ENCODE measurements at places on chromosomes 11 and 22.

DNA sequence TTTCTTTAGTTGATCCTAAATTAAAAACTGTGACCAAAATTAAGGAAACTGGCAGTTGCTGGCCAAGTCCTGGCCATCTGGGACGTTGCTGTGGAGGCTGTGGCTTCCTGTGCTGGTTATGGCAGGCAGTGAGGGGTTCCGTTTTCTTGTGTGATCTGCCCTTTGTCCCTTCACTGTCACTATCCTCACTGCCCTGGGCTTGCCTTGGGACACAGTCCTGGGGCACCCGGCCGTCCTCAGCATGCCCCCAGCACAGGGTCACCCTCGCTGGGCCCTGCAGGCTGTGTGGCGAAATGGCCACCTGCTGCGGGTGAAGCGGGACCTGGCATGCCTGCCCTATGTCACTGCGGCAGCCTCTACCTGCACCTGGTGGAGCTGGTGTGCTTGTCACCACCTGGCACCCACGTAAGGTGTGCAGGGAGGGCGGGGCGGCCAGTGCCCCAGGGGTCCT lies 52.5 kb upstream of the SLC22A12 start:
- DNase-seq = no peak

- DNase-seq = no peak
Observed at GRCh38 chr11:47887910-47888569, 39.9 kb upstream of the NUP160 start.

- peak; percentile 67 for DNase-seq
Observed at GRCh38 chr11:94705891-94706615, 62.1 kb upstream of the AMOTL1 start.

DNA sequence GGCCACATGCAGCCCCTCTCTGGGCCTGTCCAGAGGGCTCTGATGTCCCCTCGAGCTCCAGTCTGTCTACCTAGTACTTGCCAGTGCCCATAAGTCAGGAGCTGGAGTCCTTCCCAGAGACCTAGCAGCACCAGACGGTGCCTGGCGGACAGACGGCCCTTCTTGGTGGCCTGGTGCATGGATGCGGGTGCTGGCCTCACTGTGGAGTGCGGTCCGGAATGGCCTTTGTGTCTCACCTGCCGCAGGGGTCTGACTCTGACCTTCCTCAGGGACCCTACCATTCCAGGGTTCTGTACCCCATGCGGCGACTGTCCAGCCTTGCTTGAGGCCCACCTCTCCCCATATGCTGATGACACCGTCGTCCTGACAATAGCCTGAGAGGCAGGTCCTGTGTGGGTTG lies 29.4 kb upstream of the SMIM38 start:
- DNase-seq = no peak

- no peak for DNase-seq
Observed at GRCh38 chr11:64232182-64232966, 2.0 kb upstream of the VEGFB start.

GRCh38 chr11:117231842-117232091 lies at the start of gene PCSK7:
Gene PCSK7, minus strand, starts transcription at chr11:117232073. Its CDS starts 2,229 bp downstream, at chr11:117229844.
- DNase-seq = no peak

DNA sequence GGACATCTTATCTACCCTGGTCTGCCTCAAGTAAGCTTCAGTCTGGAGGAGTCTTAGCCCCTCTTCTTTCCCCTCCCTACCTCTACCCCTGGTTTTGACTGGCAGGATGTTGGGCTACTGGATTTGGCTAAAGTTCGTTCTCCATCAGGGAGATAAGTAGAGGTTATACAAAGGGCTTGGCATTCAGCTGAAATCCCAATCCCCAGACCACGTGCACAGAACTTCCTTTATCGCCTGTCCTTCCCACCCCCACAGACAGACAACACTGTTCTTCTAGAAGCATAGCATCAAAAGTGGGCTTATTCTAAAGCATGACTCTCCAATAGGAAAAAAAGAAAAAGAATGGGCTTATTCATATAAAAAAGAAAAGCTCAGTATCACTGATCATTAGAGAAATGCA lies 7.8 kb downstream of the PRG3 start:
- DNase-seq = no peak

DNA sequence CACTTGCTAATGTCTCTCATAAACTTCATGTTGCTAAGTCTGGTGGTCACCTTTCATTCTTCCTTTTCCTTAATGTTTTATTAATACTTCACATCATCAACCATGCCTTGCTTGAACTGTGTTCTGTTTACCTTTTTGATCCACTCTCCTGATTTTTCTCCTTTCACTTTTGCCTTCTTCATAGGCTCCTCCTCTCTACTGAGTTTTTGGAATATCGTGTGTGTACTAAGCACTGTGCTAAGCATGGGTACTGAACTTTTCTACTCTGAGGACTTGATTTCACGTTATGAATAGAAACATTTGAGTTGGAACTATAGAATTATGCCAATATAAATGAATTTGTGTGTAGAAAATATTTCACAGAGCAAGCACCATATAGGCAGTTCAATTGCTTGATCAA lies 90.6 kb downstream of the ATM start:
- DNase-seq = no peak

DNA sequence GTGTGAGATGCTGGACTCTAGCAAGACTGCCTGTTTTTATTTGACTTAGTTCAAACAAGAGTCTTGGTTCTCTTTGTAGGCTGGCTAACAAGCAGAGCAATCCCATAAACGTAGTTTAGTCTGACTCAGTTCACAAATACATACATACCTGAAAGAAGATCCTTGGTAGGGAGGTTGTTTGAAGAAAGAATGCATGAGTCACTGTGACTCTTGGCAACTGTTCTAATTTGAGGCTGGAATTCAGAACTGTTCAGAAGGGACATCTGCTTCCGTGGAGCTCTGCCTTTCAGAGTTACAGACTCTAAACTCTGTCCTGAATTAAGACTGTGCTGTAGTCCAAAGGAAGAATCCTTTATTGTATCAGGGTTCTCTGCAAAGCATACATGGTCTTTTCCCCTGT lies 32.2 kb downstream of the C2CD3 start:
- peak; percentile 98 for DNase-seq

DNA sequence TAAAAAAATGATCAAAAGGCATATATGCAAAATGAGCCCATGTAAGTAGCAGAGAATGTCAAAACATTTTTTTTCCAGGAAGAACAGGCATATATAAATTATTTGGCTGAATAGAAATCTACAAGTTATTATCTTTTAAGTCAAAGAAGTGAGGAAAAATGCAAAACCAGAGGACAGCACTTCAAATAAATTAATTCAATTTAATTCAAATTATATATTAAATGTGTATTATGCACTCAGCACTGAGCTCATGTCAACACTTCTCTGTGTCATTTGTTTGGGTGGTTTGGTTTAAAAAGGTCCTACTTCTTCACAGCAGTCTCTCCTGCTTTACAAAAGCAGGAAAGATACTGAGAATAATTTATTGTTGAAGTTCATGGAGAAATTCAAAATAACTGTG lies 41.9 kb upstream of the PDGFD start:
- DNase-seq = no peak

GRCh38 chr11:116478669-116479668 lies 293.8 kb downstream of the BUD13 start:
- no peak for DNase-seq

- peak; percentile 75 for DNase-seq
Observed at GRCh38 chr11:96188243-96189006, 154.6 kb downstream of the MAML2 start.

GRCh38 chr11:7899418-7899817 lies 31.6 kb downstream of the OR10A6 start:
- no peak for DNase-seq

- no peak for DNase-seq
Observed at GRCh38 chr11:2376751-2377451, at the start of gene CD81. Gene CD81, plus strand, starts transcription at chr11:2377310. Its CDS starts 240 bp downstream, at chr11:2377550.

DNA sequence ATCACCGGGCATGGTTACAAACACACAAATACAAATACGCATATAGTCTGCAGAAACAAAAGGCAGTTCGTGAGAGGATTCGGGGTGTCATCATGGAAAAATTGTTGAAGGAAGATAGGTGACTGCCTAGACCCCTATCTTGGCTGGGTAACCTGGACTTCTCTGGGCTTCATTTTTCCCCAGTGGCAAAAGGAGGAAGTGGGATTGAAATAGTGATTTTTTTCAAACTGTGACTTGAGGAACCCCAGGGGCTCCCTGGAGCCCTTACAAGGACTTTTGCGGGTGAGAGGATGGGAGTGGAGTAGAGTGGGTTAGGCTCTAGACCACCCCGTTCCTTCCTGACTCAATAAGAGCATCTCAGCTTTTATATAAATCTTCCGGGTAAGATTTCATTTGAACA lies 1.0 kb upstream of the ELF5 start:
- DNase-seq = no peak

- DNase-seq = no peak
Observed at GRCh38 chr11:70105369-70105754, 27.2 kb downstream of the ANO1 start.

DNA sequence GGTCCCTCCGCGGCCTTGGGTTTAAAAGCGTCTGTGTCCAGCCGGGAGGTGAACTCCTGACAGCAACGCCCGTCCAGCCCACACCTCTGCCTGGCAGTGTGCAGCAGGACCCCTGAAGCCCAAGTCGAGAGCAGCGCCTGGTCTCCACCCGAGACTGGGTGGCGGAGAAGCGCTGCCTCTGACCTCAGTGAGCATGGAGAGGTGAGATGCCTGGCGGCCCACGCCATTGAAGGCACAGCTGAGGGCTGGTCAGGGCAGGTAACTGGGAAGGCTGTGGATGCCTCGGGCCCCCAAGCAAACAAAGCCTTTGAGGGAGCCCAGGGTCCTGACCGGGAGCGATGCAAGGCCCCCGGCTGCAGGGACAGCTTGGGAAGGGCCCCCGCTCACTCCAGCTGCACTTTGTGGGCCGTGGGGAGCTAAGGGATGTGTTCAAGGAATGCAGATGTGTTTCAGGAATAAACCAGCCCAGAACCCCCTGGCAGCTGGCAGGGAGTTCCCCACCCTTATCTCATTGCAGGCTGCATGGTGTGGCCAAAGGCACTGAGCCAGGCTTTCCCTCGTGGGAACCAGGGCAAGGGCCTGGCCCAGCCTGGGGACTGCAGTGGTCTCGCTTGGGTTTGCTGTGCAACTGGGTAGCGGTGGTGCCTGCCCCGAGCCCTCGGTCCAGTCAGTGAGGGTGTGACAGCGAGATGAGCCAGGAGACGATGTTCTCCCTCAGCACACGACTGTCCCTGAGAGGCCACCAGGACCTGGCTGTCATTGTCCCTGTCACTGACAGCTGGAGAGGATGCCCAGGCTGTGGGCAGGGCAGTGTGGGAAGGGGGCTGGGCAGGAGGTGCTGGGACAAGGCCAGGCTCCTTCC lies 92.5 kb downstream of the WNT7B start:
- DNase-seq = no peak

- no peak for DNase-seq
Observed at GRCh38 chr11:86408845-86409244, 34.2 kb downstream of the CCDC81 start.

Data from astrocyte (in vitro differentiated cells and primary cell).